Esophagus mucosa (tissue), 1 donor: ENCODE measurements at places on chromosomes 11 and 22. TPM values are rescaled to one million over a fixed set of nuclear protein-coding genes. Genes with fewer than 3 reads are reported as not detected.
A peak's percentile ranks its signal among the peaks of the same experiment; 100 is the strongest.

- no peak for ATAC-seq
Measured at GRCh38 chr11:45250035-45250718, 36.0 kb downstream of the SYT13 start.

DNA sequence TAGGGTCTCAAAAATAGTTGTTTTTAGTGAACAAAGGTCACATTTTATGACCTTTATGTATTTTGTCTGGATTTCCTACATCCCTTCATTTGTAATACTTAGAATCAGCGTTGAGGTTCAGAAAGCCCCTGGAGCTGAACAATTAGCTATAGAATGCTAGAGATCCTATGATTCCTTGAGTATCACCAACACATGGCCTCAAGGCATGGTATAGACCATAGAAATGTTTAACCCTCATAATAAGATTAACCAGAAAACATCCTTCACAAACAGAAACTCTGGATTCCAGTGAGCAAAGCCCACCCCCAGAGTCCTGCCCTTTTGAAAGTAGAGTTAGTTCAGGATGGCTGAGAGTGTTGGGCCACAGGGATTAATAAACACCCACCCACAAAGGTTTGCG is 77.3 kb downstream of the CYB5R2 start:
- no peak for ATAC-seq

- no peak for ATAC-seq
Measured at GRCh38 chr11:117875382-117876058, 938 bp downstream of the FXYD6 start.

- peak; percentile 8 for ATAC-seq
Measured at GRCh38 chr11:12042215-12042676, 33.8 kb upstream of the DKK3 start.

TSSK2 gene
- total RNA-seq, result not detected

GRCh38 chr11:72012897-72013721 is 14.4 kb downstream of the IL18BP start:
- ATAC-seq, result peak; percentile 93

DNA sequence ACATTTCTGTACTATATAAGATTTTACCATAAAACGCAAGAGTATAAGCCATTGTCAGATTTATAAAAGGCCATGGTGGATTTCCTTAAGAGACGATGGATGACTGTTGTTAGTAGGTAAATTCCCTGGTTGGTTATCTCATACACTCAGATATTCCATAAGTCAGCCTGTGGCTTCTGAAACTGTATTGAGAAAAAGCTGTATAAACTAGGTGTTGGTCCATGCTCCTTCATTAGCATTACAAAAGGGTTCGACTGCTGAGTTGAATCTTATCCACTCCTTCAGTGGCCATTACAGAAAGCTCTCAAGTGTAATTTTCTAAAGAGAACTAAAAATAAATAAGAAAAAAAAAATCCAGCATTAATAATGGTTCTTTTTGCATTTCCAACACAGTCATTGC is 5.3 kb downstream of the GRAP2 start:
- no peak for ATAC-seq

GRCh38 chr11:120956710-120957495 is 67.0 kb upstream of the TBCEL start:
- peak; percentile 40 for ATAC-seq

- ATAC-seq, result peak; percentile 60
Measured at GRCh38 chr11:18650859-18651557, 16.9 kb upstream of the SPTY2D1 start.

GRCh38 chr22:30782613-30783012 is 87.9 kb downstream of the OSBP2 start:
- no peak for ATAC-seq

DNA sequence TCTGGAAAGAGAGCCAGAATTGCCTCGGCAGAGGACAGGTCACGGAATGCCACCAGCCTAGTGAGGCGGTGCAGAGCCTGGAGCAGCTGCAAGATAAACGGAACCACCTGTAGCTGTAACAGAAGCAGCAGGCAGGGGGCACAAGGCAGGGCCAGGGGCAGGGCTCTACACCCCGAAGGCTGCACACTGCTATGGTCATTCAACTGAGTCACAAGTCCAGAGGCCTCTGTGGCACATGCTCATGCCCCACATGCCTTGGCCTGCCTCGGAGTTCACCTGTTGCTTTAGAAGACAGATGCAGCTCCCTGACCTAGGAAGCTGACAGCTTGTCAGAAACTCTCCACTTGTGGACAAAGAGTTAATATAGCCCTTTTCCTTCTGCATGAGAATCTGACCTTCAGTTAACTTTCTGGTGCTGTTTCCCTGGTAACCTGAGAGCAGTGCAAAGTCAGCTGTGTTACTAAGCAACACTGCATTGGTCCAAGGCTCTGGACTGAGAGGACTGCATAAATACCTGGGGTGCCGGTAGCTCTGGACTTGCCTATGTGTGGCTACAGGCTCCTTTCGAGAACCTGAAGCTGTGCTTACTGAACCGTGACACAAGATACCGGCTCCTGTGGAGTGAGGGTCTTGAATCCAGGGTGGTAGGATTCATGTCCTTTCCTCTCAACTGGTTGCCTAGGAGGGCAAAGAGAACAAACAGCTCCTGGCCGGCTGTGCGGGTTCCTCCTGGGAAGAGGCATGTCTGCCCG is 10.5 kb downstream of the COMMD9 start:
- no peak for ATAC-seq

DNA sequence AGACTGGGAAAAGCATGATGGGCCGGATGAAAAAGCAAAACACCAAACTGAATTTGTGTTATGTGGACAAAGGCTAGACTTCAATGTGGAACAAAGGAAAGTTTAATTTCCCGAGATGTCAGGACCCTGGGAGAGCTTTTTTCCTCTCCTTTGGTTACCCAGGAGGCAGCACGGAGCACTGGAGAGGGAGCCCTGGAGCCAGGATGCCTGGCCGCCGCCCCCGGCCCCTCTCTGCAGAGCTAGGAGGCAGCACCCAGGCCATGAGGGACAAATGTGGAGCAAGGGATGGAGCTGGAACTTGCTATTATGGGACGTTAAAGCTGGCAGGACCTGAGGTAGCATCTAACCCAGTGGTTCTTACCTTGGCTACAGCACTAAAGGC is 108.9 kb downstream of the MORC2 start:
- ATAC-seq, result no peak

DNA sequence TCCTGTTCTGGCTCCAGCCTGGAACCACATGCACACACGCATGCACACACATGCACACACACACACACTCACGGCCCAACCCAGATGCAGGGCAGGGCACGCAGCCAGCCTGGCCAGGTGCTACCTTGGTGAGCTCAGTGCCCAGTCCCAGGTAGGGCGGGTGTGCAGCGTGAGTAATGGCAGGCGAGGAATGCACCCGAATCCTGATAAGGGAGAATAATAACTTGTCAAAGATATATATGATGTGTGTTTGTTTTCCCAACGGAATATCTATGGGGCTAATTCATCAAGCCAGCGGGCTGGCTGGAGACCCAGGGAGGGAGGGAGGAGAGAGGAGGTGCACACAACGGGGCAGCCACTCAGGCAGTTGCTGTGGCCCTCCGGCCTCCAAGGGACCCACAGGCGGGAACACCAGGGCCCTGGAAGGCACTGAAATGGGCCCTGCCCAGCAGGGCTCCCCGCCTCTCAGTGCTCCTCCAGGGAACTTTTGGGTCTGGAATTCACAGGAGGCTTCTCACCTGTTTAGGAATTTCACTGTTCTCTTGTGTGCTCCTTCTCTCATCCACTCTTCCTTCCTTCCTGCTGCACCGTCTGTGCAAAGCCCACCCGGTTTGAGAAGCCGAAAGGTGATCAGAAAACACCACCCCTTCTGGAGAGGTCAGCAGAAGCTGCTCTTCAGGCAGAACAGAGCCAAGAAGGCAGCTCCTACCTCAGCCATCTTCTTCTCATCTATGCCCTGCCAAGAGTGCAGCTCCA is 79.0 kb downstream of the BUD13 start:
- ATAC-seq, result peak; percentile 90

DNA sequence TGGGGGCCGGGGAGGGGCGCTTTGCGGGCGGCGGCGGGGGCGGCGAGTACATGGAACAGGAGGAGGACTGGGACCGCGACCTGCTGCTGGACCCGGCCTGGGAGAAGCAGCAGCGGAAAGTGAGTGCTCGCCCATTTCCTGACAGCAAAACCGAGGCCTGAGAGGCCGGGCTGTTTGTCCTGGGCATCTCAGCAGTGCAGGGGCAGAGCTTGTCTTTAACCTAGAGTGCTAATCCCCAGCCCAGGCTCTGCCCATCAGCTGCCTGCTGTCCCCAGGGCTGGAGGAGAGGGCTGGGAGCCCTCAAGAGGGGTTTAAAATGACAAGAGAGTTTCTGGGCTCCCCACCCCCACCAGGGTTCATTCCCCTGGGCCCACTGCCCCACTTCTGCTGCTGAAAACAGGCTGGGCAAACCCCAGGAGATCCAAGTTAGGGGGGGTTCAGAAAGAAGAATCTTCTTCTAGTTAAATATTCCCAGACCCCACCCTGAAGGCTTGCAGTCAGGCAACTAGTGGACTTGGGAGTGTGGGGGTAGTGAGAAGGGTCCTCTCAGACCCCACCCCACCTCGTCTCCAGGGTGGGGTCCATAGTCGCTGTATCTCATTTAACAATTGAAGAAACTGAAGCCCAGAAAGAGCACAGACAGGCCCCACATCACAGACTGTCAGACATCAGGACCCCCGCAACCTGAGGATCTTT is 411 bp downstream of the ACTN3 start:
- ATAC-seq, result no peak

KREMEN1 gene
- 72.9 TPM for total RNA-seq
